ENCODE measurements at places on chromosomes 7 and 10.

GRCh38 chr10:30591249-30591670, 38.3 kb downstream of the LYZL2 start:
- no peak for DNase-seq

GRCh38 chr10:35691522-35692236, 49.6 kb upstream of the FZD8 start:
- DNase-seq, result no peak

DNA sequence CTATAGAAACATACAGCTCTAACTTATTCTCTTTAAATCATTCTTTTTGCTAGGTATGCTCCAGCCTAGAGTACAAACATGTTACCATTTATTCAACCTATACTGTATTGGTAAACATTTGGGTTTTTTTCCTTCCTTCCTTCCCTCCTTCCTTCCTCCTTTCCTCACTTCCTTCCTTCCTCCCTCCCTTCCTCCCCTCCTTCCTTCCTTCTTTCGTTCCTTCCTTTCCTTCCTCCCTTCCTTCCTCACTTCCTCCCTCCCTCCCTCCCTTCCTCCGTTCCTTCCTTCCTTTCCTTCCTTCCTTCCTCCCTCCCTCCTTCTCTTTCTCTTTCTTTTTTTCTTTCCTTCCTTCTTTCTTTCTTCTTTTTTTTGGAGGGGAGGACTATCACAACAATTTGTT, 286.7 kb upstream of the PRKCQ start:
- no peak for DNase-seq

- DNase-seq, result no peak
These were observed 383.6 kb downstream of the LRMDA start for GRCh38 chr10:75815066-75815465.

DNA sequence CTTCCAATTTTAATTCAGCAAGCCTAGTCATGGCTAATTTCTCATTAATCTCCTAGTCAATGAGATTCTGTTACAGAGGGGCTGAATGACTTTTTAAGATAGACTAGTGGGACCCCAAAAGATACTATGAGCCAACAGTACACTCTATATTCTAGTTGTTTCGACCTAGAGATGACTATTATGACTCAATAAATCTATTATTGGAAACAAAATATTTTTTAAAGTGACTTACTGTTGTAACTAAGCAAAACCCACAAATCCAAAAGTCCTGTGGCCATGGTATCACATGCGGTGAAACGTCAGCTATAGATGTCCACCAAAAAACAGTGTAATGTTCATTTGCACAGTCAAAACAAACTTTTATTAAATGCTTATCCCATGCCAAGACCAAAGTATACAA, 95.3 kb upstream of the ADO start:
- DNase-seq, result no peak

DNA sequence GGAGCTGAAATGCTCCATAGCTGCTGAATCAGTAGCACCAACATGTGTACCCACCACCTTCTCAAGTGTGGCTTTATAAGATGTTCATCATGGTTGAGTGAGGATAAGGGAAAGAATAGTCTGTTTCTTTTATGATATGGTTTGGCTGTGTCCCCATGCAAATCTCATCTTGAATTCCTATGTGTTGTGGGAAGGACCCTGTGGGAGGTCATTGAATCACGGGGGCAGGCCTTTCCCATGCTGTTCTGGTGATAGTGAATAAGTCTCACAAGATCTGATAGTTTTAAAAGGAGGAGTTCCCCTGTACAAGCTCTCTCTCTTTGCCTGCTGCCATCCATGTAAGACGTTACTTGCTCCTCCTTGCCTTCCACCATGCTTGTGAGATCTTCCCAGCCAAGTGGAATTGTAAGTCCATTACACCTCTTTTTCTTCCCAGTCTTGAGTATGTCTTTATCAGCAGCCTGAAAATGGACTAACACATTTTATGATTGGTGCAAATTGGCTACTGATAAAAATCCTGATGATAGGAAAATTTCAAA, 799.9 kb downstream of the TNS3 start:
- no peak for DNase-seq

All from T-helper 17 cell (primary cell).